ENCODE measurements at places on chromosomes 16 and 17.

GRCh38 chr17:41987642-41988041 is 21.0 kb downstream of the CNP start:
- DNase-seq, result peak; percentile 25

GRCh38 chr17:19752216-19753050 is 4.3 kb upstream of the ALDH3A1 start:
- DNase-seq, result peak; percentile 51

DNA sequence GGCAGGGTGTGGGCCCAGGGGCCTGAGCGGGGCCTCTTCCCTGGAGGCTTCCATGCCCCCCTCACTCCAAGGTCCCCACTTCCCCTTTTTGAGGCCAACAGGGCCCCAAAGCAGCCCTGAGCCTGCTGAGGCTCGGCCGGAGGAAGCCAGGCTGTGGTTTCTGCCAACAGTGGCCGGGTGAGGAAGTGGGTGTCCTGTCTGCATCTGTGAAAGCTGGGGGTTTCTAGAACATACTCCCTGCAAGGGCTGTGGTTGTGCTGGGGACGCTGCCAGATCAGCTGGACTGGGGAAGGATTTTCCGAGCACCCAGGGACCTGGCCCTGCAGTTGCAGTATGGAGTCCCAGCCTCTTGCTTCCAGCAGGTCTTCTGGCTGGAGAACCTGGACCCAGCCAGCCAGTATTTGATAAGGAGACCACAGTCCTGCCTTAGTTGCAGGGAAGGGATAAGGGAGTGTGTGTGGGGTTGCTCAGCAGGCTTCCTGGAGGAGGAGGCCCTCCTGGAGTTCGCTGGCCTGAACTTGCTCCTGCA is 15.7 kb downstream of the ADCY7 start:
- no peak for DNase-seq

GRCh38 chr17:13321951-13322701 is 279.6 kb downstream of the HS3ST3A1 start:
- no peak for DNase-seq

- DNase-seq, result peak; percentile 90
These were observed 1.9 kb upstream of the C16orf74 start for GRCh38 chr16:85752511-85753420.
